ENCODE measurements at places on chromosomes 2 and 18. TPM values are rescaled to one million over a fixed set of nuclear protein-coding genes. Genes with fewer than 3 reads are reported as not detected.

MROH2A gene
- total RNA-seq: not detected

GDF7 gene
- not detected for total RNA-seq

FEZ2 gene
- 15.2 TPM for total RNA-seq

E2F6 gene
- 13.4 TPM for total RNA-seq

BIN1 gene
- total RNA-seq: 130 TPM

UCN gene
- 6.9 TPM for total RNA-seq

SAG gene
- total RNA-seq: 1.2 TPM

CTAGE1 gene
- not detected for total RNA-seq

ATRAID gene
- total RNA-seq: 105 TPM

BOK gene
- not detected for total RNA-seq

SP100 gene
- 221 TPM for total RNA-seq

TRIM54 gene
- total RNA-seq: 0.19 TPM

CDK15 gene
- total RNA-seq: not detected

ZAP70 gene
- 490 TPM for total RNA-seq

MC5R gene
- total RNA-seq: not detected

DNER gene
- total RNA-seq: not detected

FNDC4 gene
- total RNA-seq: not detected

ATOH8 gene
- total RNA-seq: not detected

DLX1 gene
- total RNA-seq: not detected

GTF3C2 gene
- total RNA-seq: 105 TPM
